Parietal lobe (tissue), 2 donors: ENCODE measurements at places on chromosomes 2 and 18. TPM values are rescaled to one million over a fixed set of nuclear protein-coding genes. Genes with fewer than 3 reads are reported as not detected.

MAP3K19 gene
- total RNA-seq: 1.6 TPM

FOXD4L1 gene
- total RNA-seq: 0.63 TPM

TMEM247 gene
- not detected for total RNA-seq

KCNK3 gene
- 5.0 TPM for total RNA-seq

RNF152 gene
- total RNA-seq: 82.9 TPM
